Stimulated activated naive CD8-positive, alpha-beta T cell treated with anti-CD3 and anti-CD28 coated beads, Interleukin-15, amount 100 ng/mL, for 72 hours (primary cell): ENCODE measurements at places on chromosomes 1 and 21.
A peak's percentile ranks its signal among the peaks of the same experiment; 100 is the strongest.

DNA sequence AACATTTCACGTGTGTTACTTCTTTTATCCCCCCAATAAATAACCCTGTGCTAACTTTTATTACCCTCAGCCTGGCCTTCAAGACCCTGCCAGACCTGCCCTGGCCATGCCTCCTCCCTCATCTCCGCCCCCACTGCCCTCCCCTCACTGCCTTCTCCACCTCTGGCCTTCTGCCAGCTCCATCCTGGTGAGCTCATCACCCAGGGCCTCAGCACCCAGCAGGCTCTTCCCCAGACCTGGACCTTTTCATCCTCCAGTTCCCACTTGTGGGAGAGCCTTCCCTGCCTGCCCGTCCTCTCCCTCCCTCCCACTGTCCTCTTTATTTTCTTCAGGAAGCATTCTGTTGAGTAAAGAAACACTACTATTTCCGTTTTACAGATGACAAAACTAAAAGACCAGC is 72.0 kb downstream of the SLC66A1 start:
- no peak for DNase-seq

GRCh38 chr1:33624991-33625870 is 152.8 kb downstream of the ZSCAN20 start:
- DNase-seq: no peak

DNA sequence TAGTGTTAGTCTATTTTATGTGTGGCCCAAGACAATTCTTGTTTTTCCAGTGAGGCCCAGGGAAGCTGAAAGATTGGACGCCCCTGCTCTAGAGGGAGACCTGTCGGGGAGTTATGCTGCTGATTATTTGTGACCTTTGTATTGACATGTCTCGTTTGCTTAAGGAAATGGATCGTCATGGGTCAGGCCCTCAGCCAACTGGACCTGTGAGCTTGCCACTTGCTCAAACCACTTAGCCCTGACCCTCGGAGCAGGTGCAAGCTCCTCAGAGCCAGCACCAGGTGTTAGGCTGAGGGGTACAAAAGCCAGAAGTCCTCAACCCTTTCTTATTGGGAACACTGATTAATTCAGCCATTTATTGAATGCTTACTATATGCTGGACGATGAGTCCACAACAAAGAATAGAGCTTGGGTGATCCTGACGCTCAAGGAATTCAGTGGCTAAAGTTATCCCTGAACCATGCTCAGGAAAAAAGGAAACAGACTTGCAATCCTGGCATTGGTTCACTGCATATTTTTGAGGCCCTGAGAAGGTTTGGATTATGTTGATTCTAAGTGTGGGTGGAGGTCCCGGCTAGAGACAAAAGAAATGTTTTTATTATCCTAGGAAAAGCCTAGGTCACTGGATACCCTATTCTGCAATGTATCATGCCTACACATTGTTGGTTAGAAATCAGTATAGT is 19.0 kb downstream of the TGFB2 start:
- no peak for DNase-seq

DNA sequence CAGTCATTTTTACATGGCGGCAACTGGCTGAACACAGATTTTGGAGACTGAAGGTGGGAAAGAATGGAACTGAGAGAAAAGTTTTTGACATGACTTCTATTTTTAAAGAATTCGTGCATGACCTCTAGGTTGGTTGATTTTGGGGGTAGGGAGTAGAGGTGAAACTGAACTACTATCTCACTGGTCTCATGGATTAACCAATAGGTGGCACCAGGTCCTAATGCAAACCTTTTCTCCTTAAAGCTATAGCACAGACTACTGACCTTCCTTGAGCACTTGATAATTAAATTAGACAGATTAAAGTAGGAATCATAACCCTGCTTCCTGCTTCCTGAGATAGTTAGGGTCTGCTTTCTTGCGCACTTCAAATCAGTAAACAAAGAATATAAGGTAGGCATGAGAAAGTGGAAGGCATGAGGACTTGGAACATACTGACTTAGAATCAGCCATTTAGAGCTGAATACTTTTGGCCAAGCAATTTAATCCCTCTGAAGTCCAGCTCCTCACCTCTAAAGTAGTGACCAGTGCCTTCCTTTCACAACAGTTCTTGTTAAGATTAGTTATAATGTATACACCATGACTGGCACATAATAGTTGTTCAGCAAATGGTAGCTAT is 206.0 kb downstream of the CENPF start:
- DNase-seq: no peak

DNA sequence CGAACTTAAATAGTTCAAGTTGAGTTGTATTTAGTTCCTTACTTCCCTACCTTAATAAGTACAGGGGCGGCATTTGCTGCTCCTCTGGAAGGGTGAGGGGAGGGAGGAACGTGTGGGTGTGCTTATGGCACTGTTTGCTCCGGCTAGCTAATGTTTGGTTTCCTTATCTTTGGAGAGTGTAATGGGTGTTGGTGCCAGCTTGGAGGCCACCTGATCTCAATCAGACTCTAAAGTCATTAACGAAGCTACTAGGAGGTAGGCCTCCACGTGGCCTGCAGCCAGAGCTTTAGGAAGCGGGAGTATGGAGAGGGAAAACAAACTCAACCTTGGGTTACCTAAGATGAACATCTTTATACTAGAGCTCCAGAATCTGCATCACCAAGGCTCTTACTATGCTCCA is 43.0 kb upstream of the RAP1A start:
- no peak for DNase-seq

DNA sequence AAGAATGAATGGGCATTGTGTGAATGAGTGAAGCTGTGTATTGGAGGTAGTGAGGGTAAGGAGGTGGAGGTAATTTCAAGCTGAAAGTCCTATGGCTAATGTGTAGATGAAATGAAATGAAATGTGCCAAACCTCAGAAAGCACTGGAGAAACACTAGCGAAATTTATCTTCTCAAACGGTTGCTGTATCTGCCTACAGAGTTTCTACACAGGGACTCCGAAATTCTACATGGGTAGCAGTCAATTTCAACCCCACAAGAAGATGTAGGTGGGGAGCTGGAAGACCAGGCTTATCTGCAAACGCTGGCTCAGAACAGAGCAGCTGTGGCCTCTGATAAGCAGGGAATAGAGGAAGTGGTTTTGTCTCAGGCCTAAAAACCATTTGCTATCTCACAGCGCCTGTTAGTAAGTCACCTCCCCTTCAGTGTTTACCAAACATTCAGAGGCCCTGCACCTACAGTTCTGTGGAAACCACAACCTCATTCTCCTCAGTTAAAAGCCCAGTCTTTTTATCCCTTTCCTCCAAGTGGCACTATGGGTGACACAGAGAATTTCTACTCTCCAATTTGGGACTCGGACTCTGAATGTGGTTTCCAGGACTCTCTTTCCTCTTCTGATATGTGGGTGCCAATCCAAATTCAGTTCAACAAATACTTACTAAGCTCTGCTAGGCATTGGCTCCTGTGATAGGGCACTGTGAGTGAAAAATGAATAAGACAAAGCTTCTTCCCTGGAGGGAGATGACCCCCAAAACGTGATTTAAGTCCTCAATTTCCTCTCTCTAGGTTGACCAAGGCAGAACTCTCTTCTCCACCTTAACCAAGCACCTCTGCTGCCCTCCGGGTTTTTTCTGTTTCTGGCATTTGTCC is 17.2 kb upstream of the SLAMF6 start:
- peak; percentile 40 for DNase-seq

- DNase-seq: no peak
Measured at GRCh38 chr1:1809489-1809888, 31.2 kb upstream of the NADK start.

DNA sequence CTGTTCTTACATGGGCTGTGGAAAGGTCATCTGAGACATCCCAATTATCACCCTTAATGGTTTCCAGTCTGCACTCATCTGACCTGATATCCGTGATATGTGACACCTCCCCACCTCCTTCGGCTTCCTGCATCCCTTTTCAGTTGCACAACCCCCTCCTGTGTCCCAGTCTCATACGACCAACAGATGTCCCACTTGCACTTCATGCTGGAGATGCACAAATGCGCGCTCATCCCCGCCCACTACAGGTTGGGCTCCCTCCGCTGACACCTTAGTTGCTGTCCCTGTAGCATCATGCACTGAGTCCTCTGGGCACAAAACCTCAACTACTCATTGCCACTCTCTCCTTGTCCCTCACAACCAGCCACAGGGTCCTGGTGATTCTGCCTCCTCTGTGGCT is 94.4 kb downstream of the MIS18A start:
- no peak for DNase-seq

DNA sequence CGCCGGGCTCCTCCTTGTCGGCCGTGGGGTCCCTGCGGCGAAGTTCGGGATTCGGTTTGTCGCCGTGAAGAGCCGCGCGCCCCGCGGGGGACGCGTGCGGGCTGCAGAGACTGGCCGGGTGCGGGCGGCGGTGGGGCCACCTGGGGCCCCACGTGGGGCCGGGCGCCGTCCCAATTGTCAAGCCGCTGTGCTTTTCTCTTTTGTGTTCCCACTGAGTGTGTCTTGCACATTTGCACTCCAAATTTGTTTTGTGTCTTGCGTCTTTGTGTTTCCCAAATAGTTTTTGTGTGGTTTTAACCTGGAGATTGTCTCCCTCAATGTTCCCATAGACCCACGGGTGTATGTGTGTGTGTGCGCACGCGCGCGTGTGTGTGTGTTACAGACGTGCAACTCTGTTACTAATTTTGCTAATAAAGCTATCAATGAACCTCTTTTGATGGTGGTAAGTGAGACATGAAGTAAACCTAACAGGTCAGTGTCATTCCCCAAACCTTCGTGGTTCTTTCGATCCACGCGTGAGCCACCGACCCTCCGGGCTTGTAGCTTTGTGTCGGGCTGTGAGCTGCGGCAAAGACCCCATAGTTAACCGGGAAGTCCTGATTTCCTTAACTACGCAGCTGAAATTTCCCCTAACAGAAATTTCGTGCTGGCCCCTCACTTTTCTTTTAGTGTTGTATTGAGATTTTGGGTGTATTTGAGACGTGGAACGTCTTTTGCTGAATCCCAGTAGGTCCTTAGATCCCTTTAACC is 708 bp downstream of the PRDM2 start:
- DNase-seq: peak; percentile 58

GRCh38 chr21:46156678-46157077 is 1.3 kb upstream of the FTCD start:
- DNase-seq: no peak

DNA sequence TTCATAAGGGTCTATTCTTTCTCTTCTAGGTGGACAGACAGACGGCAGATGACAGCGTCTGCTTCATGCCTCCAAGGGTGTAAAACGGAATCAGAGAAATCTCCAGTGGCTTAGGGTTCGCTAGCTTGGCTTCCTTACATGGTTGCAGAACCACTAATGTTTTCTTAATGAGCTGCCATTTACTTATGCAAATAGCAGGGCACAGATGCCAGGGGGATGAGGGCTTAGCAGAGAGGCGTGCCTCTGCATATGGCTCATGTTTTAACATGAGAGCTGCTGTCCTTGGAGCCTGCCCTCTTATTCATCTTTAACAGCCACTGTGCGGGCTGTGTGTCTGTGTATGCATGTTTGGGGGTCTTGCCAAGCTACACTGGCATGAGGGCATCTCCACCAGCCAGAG is 119.6 kb downstream of the IER5 start:
- no peak for DNase-seq

DNA sequence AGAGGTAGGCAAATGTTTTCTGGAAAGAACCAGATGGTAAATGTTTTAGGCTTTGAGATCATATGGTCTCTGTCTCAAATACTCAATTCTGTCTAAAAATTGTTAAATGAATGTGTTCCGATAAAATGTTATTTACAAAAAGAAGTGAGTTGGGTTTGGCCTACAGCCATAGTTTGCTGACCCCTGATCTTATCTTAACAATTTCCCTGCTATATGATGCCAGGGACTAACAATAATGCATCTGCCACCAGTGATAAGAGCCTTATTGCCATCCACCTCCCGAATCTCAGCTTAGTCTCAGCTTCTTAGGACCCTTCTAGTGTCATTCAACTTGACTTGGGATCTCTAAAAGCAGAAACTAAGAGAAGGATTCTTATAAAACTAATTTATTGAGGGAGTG is 208.5 kb upstream of the ADGRL2 start:
- DNase-seq: no peak
